ENCODE measurements at places on chromosomes 3 and 15. TPM values are rescaled to one million over a fixed set of nuclear protein-coding genes. Genes with fewer than 3 reads are reported as not detected.
A peak's percentile ranks its signal among the peaks of the same experiment; 100 is the strongest.

The SLC9A9 gene
- 9.3 TPM for total RNA-seq

The PLA2G4E gene
- total RNA-seq: not detected

DNA sequence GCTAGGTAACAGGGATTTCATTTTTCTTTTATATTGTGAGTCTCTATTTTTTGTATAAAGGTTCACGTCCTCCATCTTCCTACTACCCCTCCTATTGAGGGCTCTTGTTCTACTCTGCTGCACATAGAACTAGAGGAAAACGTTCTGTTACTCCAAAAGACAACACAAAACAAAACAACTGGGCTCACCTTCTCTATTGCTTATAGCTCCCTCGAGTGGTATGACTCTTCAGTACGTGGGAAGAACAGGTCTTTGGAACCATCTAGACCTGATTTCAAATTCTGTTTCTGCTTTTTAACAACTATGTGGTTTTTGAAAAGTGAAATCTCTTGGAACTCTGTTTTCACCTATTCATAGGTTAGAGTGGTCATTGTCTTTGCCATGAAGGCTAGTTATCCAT lies 515.3 kb downstream of the SOX2 start:
- peak; percentile 13 for DNase-seq

DNA sequence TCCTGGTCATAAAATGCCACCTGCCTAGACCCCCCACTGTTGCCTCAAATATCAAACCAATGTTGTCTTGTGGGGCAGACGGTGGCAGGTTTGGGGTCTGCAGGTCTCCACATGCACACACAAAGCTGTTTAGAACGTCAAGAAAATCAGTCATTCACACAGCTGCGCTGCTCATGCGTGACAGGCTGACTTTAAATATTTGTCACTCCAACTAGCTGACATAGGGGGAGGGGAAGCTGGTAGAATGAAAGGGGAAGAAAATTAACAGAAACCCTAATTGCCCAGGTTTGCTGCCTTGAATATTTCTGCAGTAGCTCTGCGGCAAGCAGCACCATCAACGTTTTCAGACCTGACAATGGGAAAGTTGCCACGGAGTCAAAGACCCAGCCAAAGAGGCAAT lies 201.8 kb downstream of the ABHD5 start:
- DNase-seq: peak; percentile 94

GRCh38 chr15:89330881-89331595 lies 3.6 kb downstream of the POLG start:
- DNase-seq: no peak

- DNase-seq: peak; percentile 30
Measured at GRCh38 chr3:147616998-147617619, 207.9 kb downstream of the ZIC1 start.

DNA sequence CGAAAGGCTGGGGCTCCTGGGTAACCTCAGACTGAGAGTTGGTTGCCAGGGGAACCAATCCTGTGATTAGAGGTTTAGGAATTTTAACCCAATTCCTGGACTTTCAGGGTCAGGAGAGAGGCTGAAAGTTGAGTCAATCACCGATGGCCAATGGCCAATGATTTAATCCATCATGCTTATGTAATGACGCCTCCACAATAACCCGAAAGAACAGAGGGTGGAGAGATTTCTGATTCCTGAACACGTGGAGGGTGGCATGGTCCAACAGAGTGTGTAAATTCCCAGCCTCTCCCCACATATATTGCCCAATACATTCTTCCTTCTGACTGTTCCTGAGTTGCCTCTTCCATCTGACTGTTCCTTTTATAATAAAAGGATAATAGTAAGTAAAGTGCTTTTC lies 137.2 kb upstream of the CBLB start:
- DNase-seq: no peak

DNA sequence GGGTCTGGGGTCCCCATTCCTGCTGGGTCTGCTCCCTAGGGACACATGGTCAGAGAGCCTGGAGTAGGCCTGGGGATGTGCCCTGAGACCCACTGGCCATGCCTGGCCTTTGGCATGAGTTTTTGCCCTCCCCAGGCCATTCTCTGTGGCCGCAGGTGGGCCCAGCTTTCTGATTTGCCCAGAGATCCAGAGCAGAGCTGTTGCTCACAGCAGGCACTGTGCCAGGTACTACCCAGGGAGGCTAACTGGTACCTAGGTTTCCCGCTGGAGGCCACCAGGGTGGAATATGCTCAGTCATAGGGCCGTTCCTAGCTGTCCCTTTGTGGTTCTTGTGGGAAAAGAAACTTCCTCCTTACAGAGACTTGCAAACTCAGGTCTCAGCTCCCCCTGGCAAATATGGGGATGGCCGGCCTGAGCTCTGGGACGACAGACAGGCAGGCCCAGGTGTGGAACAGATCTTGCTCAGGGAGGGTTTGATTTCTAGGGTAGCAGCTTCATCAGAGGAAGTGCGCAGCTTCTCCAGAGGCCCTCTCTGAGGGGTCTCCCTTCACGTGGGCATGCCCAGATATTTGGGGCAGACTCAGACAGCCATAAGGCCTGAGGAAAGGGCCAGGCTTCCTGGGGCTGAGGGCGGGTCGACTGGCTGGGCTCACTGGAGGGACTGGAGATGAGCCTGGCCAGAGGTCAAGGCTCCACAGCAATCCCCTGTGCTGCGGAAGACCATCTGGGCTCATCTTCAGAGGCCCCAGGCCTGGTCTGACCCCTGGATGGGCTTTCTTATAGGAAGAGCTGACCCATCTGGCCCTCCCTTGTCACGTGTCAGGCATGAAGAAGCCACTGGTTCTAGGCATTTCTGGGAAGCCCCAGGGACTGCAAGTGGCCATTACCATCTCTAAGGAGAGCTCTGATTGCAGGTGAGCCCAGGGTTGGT lies 28.0 kb downstream of the ACAA1 start:
- DNase-seq: no peak

All from OCI-LY7 (cell line).